NCI-H187 (cell line): ENCODE measurements at places on chromosomes 4 and X.

GRCh38 chr4:153079857-153080391 lies 124.3 kb upstream of the TRIM2 start:
- DNase-seq, result no peak

DNA sequence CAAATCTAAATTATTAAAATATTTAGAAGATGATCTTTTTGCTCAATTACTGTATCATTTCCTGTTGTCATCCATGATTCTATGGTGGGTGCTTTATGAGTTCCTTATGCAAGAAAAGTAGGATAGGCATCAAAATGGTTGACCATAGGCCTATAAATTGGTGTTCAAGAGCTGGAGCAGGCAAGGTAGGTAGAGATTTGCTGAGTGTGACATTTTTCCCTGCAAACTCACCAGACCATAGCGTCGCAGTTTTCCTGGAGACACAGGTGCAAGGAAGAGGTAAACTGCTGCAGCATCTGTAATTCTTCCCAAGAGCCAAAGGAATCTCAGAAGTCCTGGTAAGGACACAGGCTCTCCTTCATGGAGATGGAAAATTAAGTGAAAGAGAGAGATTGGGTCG lies 33.7 kb upstream of the DCLK2 start:
- no peak for DNase-seq

GRCh38 chr4:33881176-33881575 lies 2363.1 kb downstream of the ARAP2 start:
- DNase-seq, result no peak

DNA sequence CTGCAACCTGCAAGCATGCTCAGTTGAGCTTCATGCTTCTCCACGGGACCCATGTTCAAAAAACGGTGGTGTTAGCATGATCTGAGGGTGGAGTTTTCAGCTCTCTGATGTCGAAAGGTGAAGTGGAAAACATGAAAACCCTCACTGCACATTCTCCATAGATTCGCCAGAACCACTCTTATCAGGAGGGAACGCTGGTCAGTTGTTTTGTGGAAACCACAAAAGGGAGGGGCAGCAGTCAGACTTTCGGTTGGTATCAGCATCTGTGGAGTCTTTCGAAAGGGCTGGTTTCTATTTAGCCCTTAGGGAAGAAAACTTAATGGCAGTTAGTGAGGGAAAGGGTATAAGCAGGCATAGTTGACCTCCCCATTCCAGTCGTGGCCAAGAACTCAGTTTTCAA lies 12.6 kb downstream of the PPA2 start:
- DNase-seq, result no peak

- peak; percentile 55 for DNase-seq
Measured at GRCh38 chr4:111807576-111807975, 337.7 kb upstream of the FAM241A start.

- DNase-seq, result no peak
Measured at GRCh38 chr4:127364911-127365310, 267.8 kb upstream of the INTU start.

- DNase-seq, result peak; percentile 16
Measured at GRCh38 chr4:70505151-70505748, 13.1 kb upstream of the AMTN start.

GRCh38 chrX:66625525-66625924 lies 13.4 kb downstream of the EDA2R start:
- no peak for DNase-seq

GRCh38 chr4:167721617-167722486 lies 370.5 kb upstream of the ANXA10 start:
- DNase-seq, result no peak

GRCh38 chr4:52751487-52751911 lies 274 bp upstream of the ERVMER34-1 start:
- no peak for DNase-seq

DNA sequence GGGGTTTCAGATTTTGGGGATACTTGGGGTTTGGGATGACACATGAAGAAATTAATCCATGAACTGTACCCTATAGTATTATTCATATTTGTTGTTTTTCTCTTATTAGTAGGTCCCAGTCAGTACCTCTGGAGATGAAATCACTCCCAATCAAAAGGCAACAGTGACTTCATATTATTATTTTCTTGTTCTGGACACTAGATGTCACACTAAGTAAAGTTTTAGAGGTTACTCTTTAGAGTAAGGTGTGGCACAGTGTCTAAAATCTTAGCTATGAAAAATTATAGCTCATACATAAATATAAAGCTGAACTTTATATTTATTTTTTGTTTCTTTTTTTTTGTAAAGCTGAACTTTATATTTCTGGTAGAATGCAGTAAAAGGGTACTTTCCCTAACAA lies 35.1 kb downstream of the FAM114A1 start:
- DNase-seq, result no peak

DNA sequence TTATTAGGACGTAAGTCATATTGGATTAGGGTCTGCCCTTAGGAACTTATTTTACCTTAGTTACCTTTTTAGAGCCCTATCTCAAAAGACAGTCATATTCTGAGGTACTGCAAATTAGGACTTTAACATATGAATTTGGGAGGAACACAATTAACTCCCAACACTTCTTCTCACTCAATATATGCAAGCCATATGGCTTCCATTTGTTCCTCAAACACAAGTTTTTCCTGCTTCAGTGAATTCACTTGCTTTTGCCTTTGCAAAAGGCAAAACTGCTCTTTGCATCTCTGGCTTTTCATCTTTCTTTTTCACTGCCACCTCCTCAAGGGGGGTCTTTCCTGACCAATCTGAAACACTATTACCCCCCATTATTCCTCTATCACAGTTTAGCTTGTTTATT lies 220.3 kb downstream of the KCTD8 start:
- no peak for DNase-seq

- DNase-seq, result no peak
Measured at GRCh38 chr4:153337686-153338085, 6.8 kb upstream of the MND1 start.

DNA sequence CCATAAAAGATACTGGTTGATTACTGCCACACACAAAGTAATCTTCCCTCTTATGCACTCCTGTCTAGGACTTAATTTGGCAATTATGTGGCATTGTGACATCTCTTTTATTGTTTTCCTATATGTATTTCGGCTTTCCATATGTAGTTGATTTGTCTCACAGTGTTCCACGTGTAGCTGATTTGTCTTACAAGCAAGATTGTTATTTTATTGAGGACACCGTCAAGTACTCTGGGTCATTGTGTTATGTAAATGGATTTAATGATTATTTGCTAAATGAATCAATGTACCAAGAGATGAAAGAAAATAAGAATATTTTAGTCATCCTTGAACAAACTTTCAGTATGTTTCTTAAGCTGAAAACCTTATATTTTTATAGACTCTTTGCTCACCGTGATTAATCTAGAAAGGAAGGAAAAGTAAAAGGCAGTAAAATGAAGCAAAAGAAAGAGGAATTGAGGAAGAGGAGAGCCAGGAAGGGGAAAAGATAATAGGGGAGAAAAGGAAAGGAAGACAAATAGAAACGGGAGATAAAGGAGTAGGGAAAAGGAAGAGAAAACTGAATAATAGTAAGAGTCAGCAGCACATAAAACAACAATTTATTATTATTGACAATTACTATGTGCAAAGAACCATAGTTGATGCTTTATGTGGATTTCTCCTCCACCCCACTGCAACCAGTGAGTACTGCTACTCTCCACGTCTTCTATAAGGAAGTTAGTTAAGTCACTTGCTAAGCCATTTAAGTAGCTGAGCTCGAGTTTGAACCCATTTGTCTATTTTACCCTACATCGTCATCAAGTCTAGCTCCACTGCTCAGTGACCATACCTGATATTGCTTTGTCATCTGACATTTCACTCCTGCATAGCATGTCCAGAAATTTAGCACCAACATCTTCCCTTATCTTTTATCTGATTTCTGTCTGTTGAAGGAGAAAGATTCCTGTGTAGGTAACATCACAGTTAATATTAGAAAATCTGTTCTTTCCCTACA lies 336.5 kb downstream of the BMPR1B start:
- no peak for DNase-seq

- no peak for DNase-seq
Measured at GRCh38 chr4:122053186-122053585, 98.9 kb upstream of the BLTP1 start.

DNA sequence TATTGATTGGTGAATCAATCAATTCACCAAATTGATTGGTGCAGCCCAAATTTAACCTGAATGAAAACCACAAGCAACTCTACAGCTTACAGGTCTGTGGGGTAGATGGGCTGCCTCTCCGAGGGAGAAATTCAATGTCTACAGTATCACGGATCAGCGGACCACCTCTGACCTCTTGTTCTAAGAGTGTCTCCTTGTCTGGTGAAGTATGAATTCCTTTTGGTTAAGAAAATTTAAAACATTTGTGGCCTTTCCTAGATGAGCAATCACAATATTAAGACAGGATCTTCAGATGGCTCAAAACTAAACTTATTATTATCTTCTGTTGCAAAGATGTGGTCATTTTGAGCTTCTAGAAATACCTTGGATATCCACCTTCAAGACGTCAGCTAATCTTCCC lies 153.3 kb downstream of the IL15 start:
- DNase-seq, result no peak

DNA sequence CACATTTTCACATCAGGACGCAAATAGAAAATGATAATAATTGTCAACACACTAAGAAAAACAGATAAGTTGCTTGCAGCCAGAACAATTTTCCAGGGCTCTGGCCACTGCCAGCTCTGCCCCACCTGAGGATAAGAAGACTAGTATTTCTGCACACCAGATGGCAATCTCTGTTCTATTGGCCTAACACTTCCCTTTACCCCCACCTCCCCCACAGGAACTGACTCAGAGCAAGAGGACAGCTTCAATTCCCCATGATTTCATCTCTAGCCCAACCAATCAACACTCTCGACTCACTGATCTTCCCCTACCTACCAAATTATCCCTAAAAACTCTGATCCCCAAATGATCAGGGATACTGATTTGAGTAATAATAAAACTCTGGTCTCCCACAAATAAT lies 164.0 kb downstream of the SMARCA1 start:
- no peak for DNase-seq

DNA sequence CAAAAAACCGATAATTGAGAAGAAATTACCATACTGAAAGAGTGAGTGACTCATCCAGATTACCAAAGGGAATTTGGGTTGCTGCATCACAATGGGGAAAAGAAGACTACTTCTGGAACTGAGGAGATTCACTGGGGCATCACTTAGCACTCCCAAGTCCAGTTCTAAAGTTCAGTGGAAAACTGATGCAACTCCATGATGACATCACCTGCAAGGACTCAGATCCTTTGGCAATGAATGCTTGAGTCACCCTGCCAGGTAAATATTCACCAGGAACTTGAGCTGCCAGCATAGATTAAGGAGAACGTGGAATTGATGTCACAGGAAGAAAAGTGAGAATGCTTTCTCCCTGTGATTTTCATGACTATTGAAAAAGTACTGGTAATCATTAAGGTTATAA lies 32.0 kb upstream of the SMIM10L2A start:
- DNase-seq, result no peak

DNA sequence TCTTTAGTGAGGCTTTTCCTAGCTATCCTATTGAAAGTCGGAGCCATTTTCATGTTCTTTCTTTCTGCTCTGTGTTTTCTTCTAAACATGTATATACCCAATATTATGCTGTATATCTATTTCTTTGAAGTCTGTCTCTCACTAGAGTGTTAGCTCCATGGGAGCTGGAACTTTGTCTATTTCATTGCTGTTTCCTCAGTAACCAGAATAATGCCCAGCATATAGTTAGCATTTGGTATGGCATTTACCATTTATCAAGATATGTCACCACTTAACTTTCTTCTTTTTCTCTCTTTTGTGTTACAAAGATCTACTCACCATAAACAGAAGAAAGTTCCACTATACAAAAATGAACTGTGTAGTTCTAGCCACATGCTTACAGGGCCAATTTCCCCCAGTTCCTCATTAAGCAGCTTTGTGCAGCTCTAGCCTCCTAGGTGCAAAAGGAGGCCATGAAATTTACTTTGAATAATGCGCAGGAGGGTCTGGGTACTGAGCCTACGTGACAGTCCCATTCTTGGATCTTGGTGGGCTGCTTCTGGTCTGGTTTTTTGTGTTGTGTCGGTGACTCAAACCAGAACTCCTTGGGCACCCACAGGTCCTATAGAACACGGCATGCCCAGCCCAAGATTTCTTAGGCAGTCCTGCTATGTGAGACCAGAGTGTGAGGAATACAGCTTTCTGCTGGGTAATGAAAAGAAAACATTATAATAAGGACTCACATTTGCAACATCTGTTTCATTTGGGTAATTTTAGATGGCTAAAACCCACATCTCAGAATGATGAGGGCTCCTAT lies 302.3 kb upstream of the IGFBP7 start:
- no peak for DNase-seq

- DNase-seq, result no peak
Measured at GRCh38 chrX:41095908-41096307, 10.7 kb downstream of the USP9X start.

- DNase-seq, result no peak
Measured at GRCh38 chr4:4831825-4832224, 27.6 kb upstream of the MSX1 start.

GRCh38 chr4:26152056-26152455 lies 168.8 kb upstream of the RBPJ start:
- no peak for DNase-seq

DNA sequence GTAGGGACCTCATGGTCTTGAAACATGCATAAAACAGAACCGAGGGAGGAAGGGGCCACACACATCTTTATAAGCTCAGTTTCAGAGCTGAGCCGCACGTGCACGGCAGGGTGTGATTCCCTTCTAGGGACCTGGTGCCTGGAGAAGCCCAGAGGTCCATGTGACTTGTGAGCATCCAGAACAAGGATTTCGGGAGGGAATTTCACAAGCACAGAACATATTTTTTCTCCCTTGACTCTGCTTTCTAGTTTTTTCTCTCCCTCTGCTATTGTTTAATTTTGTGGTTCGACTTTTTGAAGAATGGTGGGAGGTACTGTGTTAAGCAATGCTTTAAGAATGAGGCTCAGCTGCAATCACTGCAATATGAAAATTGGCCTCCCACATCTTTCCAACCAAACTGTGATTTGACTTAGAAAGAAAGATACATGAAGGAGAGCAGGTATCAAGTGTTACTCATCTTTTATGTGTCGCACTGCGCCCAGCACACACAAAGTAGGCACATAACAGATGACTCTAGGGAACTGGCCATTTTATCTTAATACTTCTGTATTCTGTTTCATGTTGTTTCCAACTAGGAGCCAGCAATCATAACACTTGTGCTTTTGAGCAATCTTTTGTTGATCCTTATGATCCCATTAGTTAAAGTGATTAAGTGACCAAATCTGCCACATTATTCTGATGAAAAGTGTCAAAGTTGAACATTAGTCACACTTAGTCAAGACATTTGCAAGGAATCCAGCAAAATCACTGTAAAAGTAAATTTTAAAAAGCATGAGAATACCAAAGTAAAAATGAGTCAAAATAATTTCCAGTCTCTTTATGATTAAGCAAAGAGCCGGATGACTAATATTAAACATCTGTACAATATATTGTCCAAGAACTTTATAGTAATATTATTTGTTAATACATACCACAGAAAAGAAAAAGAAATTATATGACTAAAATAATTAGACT lies 86.4 kb downstream of the SHISA3 start:
- no peak for DNase-seq

DNA sequence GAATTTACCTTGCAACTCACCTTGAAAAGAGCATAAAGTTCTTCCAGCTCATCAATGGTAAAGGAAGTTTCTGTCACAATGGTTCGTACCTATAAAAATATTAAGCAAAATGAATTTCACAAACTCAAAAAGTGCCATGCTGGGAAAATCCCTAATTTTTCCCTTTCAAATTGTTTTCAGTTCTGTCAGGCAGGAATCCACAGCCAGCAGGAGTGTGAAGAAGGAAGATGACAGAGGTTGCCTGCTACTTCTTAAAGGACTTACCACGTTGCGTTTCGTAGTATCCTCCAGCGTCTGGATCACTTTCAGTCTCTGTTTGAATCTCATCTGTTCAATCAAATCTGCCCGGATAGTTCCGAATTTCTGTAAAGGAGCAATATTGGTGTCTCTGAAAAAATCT lies 70.3 kb upstream of the UCP1 start:
- DNase-seq, result no peak
